ENCODE measurements at places on chromosomes 16 and 17.

DNA sequence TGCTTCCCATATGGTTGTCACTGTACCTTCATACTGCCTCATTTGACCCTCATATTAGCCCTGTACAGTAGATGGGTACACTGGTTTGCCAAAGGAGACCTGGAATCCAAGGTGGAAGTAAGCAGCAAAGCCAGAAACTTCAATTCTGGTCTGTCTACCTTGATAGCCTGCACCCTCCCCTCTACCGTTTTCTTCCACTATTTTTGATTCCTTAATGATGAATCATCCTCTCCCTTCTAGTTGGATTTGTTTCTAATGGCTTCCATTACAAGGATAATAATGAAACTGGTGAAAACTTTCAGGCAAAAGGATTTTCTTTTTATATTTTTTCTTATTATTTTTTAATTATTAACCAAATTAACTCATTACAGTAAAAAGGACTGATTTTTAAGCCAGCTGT is 17.3 kb downstream of the TAC4 start:
- DNase-seq, result no peak

DNA sequence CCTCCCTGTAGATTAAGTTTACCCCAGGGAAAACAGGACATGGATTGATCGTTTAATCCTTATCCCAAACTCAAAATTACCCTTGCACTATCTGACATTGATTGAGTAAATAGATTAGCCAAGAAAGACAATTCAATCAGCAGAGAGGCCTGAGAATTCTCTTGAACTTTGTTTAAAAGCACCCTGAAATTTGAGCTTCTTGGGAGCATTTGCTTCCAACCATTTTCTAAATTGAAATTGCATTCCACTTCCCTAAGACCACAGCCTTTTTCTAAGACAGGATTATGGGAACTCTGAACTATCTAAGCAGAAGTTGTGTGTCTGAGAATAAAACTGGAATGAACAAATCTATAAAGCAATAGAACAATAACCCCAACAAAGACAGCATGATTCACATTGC is 76.6 kb upstream of the TNRC6A start:
- no peak for DNase-seq

- DNase-seq, result no peak
Observed at GRCh38 chr17:59769887-59770286, 62.4 kb downstream of the VMP1 start.

DNA sequence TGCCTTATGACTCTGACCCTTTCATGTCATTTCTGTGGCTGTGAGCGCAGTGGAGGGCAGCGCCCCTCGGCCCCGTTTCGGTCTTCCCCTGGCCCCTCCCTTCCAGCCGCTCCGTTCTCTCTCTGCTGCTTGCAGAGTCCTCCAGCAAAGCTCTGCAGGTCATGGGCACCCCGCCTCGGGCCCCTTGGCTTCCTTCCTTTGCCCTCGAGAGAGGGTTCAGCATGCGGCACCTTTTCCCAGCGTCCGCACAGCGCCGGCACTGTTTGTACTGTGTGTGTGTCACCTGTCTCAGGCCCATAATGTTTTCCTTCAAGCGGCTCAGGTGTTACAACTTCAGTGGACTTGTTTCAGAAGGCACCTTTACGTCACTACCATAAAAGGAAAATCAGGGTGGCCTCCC is 98.5 kb downstream of the RAP1GAP2 start:
- no peak for DNase-seq

DNA sequence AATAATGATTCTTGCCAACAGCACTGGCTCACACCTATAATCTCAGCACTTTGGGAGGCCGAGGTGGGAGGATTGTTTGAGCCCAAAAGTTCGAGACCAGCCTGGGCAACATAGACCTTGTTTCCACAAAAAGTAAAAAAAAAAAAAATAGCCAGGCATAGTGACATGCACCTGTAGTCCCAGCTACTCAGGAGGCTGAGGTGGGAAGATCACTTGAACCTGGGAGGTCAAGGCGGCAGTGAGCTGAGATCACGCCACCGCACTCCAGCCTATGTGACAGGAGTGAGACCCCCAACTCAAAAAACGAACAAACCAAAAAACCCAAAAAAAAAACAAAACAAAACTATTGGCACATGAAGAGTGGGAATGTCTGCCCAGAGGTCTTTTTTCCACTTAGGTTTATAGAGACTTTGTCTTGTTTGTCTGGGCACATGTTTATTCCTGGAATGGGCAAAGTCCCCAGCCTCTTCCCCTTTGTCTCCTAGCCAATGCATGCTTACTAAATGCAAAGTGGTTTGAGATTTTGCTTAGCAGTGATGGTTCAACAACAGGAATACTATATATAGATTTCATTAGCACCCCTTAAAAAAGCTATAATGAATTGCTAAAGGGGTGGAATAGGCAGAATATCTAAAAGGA is 25.9 kb downstream of the NMT1 start:
- DNase-seq, result no peak

Data from HT1080 (cell line).